Type B pancreatic cell (in vitro differentiated cells): ENCODE measurements at places on chromosomes 5 and 9. TPM values are rescaled to one million over a fixed set of nuclear protein-coding genes. Genes with fewer than 3 reads are reported as not detected.

PCDHA8 gene
- 2.9 TPM in 2 replicates for total RNA-seq

CCDC192 gene
- 0.31 and 2.0 TPM in 2 replicates for total RNA-seq

GRCh38 chr9:81424431-81424830, 264.9 kb downstream of the TLE1 start:
- H3K4me1 ChIP-seq: no peaks in the 10 kb centered on the region
- no peak overlapping the region for H3K27ac ChIP-seq
- DNase-seq: no peak
- H3K36me3 ChIP-seq: peaks cover 5% of the 10 kb centered on the region
- H3K27me3 ChIP-seq: no peaks in the 10 kb centered on the region
- H3K4me3 ChIP-seq: no peak overlapping the region

- H3K27ac ChIP-seq: no peak overlapping the region
- no peaks in the 10 kb centered on the region for H3K4me1 ChIP-seq
- H3K27me3 ChIP-seq: no peaks in the 10 kb centered on the region
- H3K4me3 ChIP-seq: no peak overlapping the region
- DNase-seq: no peak
These were observed 617.2 kb downstream of the NR2F1-AS1 start for GRCh38 chr5:92963800-92964199.

DNA sequence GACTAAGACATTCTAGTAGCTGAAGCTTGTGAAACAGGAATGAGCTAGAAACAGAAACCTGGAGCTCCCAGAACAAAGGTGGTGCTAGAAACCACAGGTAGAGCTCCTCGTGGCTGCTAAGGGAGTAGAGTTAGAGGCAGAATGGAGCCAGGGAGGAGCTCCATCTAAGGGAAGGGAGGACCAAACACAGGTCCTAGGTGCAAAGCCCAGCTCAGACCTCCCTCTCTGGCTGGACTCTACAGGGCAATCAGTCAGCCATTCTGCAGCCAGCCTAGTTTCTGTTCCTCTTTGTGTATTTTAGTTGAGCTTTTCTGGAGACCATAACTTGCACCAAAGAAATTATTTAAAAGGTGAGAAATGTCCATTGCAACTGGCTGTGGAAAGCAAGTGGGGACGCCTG, 70.4 kb downstream of the CRB2 start:
- DNase-seq: no peak
- H3K4me1 ChIP-seq: peaks cover 8% of the 10 kb centered on the region
- peak overlapping the region; percentile 13 for H3K27ac ChIP-seq
- peaks cover 18% of the 10 kb centered on the region for H3K36me3 ChIP-seq
- H3K27me3 ChIP-seq: no peaks in the 10 kb centered on the region

DNA sequence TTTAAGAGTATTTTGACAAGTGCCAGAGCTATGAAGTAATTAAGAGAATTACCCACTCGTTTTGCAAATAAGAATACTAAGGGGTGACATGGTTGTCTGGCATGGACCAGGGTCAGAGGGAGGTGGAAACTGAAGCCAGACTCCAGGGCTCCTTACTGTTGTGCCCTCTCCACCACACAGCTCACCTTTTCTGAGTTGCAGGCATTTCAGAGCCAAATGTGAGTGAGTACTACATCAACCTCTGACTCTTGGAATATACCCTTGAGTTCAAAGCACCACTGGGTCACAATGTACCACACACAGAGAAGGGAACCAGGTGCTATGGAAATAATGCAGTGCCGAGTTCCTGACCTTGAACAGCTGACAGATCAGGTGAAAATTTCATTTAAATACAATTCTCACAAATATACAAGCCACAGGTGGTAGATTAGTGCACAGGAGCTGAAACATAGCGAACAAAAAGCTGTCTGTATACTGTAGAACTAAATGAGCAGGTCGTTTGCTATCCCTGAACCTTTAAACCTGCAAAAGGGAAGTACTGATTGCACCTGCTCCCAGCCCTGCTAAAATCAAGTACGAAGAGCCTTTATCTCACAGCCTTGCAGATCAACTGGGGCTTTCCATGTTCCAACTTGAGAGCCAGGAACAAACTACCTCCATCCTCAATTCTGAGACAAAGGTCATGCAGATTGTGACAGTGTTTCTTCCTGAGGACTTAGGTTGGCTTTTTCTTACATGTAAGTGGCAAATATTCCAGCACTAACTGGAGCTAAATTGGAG, 57.0 kb downstream of the GOLM1 start:
- no peak overlapping the region for H3K4me3 ChIP-seq
- H3K27me3 ChIP-seq: no peaks in the 10 kb centered on the region
- peaks cover 42% of the 10 kb centered on the region for H3K36me3 ChIP-seq
- peaks cover 4% of the 10 kb centered on the region for H3K4me1 ChIP-seq
- DNase-seq: no peak

DNA sequence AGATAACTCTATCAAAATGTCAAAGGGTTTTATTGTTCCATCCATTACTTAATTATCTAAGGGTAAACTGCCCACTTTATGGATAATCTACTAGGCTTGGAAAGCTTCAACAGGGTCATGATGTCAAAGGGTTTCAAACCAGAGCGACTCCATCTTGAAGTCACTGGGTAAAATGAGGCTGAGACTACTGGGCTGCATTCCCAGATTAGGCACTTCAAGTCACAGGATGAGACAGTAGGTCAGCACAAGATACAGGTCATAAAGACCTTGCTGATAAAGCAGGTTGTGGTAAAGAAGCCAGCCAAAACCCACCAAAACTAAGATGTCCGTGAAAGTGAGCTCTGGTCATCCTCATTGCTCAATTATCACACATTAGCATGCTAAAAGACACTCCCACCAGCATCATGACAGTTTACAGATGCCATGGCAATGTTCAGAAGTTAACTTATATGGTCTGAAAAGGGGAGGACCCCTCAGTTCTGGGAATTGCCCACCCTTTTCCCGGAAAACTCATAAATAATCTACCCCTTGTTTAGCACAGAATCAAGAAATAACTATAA, 138.6 kb downstream of the GNAQ start:
- no peak for DNase-seq
- H3K27ac ChIP-seq: no peak overlapping the region
- peaks cover 18% of the 10 kb centered on the region for H3K4me1 ChIP-seq
- H3K36me3 ChIP-seq: peaks cover 14% of the 10 kb centered on the region

GRCh38 chr5:68749631-68750030, 344.2 kb upstream of the SLC30A5 start:
- no peak overlapping the region for H3K4me3 ChIP-seq
- no peaks in the 10 kb centered on the region for H3K36me3 ChIP-seq
- peaks cover 39% of the 10 kb centered on the region for H3K4me1 ChIP-seq
- no peak overlapping the region for H3K27ac ChIP-seq

DNA sequence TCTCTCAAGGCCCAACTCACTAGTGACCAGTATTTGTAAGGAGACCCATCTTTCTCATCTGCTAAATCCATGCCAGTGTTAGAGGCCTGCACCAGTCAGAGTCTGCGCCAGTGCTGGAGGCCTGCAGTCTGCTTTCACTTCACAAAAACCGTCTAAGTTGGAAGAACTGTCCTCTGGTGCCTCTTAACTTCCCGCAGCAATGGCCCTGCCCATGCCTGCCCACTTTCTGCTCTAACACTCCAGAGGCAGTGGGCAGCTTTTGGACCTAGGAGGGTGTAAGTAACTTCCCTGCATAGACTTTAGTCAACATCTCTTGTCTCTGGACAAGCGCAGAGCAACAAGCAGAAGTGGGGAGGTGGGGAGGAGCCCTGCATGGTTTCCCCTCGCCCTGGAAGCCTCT, 152.9 kb downstream of the AUH start:
- no peak overlapping the region for H3K4me3 ChIP-seq
- peaks cover 14% of the 10 kb centered on the region for H3K36me3 ChIP-seq
- no peak for DNase-seq
- peaks cover 38% of the 10 kb centered on the region for H3K4me1 ChIP-seq
- H3K27ac ChIP-seq: peak overlapping the region; percentile 36
- no peaks in the 10 kb centered on the region for H3K27me3 ChIP-seq

DNA sequence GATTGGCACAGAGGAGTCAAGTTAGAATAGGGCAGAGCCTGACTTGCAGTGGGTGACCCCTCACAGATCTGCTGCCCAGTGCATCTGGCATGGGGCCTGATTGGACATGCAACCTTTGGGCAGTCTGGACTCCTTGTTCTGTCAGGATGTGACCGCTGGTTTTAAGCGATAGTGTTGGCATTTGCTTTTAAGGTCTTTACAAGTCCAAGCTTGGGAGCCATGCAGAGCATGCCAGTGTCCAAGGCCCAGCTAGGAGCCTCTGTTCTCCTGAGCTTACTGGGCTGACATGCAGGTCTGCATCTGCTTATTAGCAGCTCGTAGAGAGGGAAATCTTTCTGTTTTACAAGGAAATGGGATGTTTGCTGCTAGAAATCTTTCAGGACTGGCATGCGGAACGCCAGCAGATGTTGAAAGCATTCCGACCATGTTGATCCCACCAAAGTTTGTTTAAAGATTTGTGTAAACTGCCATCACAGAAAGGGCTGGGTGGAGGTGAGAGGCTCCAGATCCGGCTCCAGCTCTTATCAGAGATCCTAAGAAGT, 27.5 kb downstream of the GADD45G start:
- H3K27me3 ChIP-seq: no peaks in the 10 kb centered on the region
- no peak overlapping the region for H3K4me3 ChIP-seq
- no peak for DNase-seq
- H3K27ac ChIP-seq: no peak overlapping the region
- H3K4me1 ChIP-seq: peaks cover 6% of the 10 kb centered on the region
- no peaks in the 10 kb centered on the region for H3K36me3 ChIP-seq

DNA sequence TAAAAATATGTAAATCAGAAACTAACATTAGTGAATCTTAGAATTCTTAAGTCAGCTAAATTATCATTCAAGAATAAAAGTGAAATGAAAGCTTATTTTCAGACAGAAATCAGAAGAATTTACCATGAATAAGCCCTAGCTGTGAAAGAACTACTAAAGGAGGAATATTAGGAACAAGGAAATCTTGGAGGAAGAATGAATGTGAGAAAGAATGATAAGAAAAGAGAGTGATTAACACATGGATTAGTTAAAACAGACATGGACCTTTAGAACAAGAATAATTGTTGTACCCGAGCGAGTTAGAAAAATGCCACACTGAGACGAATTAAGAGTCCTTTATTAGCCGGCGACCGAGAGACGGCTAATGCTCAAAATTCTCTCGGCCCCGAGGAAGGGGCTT, 24.1 kb upstream of the RHOBTB3 start:
- H3K27ac ChIP-seq: no peak overlapping the region
- H3K4me1 ChIP-seq: peaks cover 7% of the 10 kb centered on the region
- H3K27me3 ChIP-seq: no peaks in the 10 kb centered on the region
- no peaks in the 10 kb centered on the region for H3K36me3 ChIP-seq
- no peak for DNase-seq

GRCh38 chr5:107331312-107331711, 339.4 kb downstream of the EFNA5 start:
- H3K4me3 ChIP-seq: no peak overlapping the region
- H3K36me3 ChIP-seq: no peaks in the 10 kb centered on the region
- H3K27me3 ChIP-seq: peaks cover 3% of the 10 kb centered on the region
- no peak for DNase-seq
- peaks cover 5% of the 10 kb centered on the region for H3K4me1 ChIP-seq
- H3K27ac ChIP-seq: no peak overlapping the region

GRCh38 chr9:21239911-21240310, at the start of gene IFNA14:
TSS of gene IFNA14 (minus strand) at chr9:21240005. CDS start at chr9:21239935, 70 bp downstream.
- no peak within 1 kb of the TSS for H3K27ac ChIP-seq
- peaks cover 35% of the 10 kb centered on the region for H3K27me3 ChIP-seq
- H3K4me3 ChIP-seq: no peak within 1 kb of the TSS
- DNase-seq: no peak
- no peaks in the 10 kb centered on the region for H3K4me1 ChIP-seq

DNA sequence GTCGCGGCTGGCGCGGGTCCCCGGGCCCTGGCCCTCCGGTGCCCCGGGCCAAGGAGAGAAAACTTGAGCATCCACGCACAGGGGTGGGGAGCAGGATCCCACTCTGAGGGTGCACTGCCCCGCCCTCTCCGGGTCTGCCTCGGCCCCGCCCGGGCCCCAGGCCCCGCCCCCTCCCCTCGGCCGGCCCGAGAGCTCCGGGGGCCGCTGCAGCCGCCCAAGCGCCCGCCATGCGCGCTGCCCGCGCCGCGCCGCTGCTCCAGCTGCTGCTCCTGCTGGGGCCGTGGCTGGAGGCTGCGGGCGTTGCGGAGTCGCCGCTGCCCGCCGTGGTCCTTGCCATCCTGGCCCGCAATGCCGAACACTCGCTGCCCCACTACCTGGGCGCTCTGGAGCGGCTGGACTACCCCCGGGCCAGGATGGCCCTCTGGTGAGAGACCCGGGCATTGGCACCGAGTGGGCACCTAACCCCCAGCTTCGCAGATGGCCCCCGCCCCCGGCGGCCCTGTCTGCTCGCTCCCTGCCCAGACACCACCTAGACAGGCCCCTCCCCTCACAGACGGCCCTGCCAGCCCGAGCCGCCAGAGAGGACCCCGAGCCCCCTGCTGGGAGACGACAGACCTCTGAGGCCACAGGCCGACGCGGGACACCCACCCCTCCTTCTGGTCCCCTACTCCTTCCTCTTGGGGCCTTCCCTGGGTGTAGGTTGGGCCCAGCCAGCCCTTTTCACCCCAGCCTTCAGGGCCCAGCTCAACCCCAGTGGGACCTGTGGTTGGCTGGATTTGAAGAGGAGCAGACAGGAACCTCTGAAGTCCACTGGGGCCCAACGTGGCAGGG, at the start of gene CERCAM:
Gene CERCAM (plus strand): TSS at position 207 of the 831 bp plus-strand sequence. CDS start 21 bp downstream, at position 228.
- peaks cover 9% of the 10 kb centered on the region for H3K4me1 ChIP-seq
- DNase-seq: peak; percentile 76
- H3K27ac ChIP-seq: peak within 1 kb of the TSS; percentile 79
- no peaks in the 10 kb centered on the region for H3K36me3 ChIP-seq

DNA sequence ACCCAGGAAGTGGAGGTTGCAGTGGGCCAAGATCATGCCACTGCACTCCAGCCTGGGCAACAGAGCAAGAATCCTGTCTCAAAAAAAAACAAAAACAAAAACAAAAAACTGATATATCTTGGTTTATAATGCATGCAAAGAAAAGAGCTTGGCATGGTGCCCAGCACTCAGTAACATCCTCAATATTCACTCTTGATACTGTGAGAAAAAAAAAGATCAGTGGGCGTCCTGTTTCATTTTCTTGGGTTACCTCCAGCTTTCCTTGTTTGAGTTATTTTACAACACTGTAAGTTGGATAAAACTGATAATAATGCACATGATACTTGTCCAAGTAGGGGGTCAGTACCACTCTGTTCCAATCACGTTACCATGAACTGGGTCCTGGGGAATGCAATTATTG, 7.8 kb downstream of the PHYHD1 start:
- H3K4me3 ChIP-seq: no peak overlapping the region
- H3K36me3 ChIP-seq: no peaks in the 10 kb centered on the region
- H3K27ac ChIP-seq: no peak overlapping the region
- H3K4me1 ChIP-seq: peaks cover 6% of the 10 kb centered on the region
- no peaks in the 10 kb centered on the region for H3K27me3 ChIP-seq
- DNase-seq: no peak

DNA sequence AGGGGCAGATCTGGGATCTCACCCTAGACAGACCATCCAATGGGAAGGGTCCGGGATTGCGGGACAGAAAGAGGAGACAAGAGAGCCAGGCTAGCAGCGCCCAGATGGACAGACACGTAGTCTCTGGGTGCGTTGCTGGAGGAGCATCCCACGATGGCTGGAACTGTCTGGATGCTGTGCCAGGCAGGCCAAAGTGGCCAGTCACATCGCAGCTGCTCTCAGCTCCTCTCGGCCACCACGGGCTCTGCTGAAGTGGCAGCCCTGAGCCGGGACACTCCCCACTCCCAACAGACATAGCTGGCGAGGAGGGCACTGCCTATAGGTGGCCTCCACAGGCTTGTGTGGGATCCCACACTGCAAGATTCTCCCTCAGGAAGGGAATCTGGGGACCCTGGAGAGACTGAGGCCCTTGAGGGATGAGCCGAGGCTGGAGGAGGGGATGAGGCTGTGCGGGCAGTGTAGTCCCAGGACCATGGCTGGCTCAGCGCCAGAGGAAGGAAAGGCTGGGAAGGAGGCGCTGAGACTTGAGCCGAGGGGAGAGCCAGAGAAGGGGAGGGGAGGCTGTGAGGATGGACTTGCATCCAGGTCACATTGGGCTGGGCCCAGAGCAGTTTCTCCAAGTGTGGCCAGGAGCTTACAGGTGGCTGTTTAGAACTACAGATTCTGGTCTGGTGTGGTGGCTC, 10.3 kb upstream of the WDR5 start:
- no peak overlapping the region for H3K27ac ChIP-seq
- no peaks in the 10 kb centered on the region for H3K36me3 ChIP-seq
- H3K4me1 ChIP-seq: peaks cover 3% of the 10 kb centered on the region
- no peak overlapping the region for H3K4me3 ChIP-seq
